Activated B cell treated with CpG ODN at 0.5 μM for 24 hours (primary cell): ENCODE measurements at places on chromosomes 1 and 21.

GRCh38 chr1:36693161-36693525 is 210.4 kb upstream of the CSF3R start:
- DNase-seq = no peak

GRCh38 chr1:91732291-91733107 is 153.5 kb downstream of the TGFBR3 start:
- DNase-seq = no peak

DNA sequence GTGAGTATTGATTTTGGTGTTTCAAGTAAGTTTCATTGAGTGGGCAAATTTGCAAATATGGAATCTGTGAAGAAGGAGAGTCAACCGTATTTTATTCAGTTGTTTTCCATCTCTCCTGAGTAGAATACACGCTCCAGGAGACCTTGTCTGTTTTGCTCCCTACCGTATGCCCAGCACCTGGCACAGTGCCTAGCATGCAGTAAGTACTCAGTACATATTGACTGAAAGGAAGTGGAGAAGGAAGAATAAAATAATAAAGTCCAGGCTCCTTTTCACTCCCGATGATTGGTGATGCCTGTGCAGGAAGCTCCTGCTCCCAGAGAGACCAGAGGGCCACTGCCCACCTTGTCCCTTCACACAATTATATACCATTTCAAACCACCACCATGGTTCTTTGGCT is 59.4 kb upstream of the NEK2 start:
- no peak for DNase-seq

GRCh38 chr1:229110986-229111385 is 159.9 kb upstream of the RAB4A start:
- no peak for DNase-seq

- DNase-seq = no peak
Measured at GRCh38 chr1:26540351-26540750, 10.8 kb downstream of the RPS6KA1 start.

DNA sequence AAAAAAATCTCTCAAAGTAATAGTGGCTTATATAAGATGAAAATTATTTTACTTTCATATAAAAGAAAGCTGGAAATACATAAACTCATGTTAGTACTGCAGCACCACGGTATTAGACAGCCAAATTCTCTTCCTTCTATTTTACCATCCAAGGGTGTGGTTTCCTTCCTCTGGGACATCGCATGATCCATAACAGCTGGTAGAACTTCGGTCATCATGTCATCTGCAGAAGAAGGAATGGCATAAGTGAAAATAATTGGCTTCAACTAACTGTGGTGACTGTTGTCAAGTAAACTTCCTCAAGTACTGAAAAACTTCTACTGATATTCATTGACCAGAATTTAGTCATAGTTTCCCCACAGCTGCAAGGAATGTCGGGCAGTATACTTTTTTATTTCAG is 28.3 kb upstream of the IFI44L start:
- DNase-seq = no peak
